Lower leg skin (tissue), 4 donors: ENCODE measurements at places on chromosomes 5 and 9. TPM values are rescaled to one million over a fixed set of nuclear protein-coding genes. Genes with fewer than 3 reads are reported as not detected.

Gene LMX1B
- total RNA-seq = 3.2 TPM

Gene KCNN2
- 0.17 TPM for total RNA-seq

Gene IQGAP2
- total RNA-seq = 3.5 TPM

Gene FNIP1
- 48.1 TPM for total RNA-seq

Gene HTR1A
- total RNA-seq = not detected

Gene FBXO10
- 4.3 TPM for total RNA-seq

Gene PCDHB4
- total RNA-seq = 2.3 TPM

Gene FOXD4L4
- total RNA-seq = not detected

DNA sequence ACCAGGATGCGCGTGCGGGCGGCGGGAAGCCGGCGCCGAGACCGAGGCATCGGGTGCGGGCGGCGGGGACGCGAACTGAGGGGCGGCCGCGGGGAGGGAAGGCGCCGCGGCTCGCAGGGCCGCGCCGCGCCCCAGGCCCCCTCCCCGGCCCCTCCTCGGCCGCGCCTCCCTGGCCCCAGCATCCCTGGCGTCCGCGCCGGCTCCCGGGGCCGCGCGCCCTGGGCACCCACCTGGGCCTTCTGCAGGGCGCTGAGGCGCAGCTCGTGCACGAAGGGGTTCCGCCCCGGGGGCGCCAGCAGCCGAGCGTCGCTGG, 324 bp downstream of the LPCAT1 start:
- no peak for DNase-seq

- no peak for DNase-seq
These were observed 27.6 kb downstream of the TLX3 start for GRCh38 chr5:171336521-171337209.

DNA sequence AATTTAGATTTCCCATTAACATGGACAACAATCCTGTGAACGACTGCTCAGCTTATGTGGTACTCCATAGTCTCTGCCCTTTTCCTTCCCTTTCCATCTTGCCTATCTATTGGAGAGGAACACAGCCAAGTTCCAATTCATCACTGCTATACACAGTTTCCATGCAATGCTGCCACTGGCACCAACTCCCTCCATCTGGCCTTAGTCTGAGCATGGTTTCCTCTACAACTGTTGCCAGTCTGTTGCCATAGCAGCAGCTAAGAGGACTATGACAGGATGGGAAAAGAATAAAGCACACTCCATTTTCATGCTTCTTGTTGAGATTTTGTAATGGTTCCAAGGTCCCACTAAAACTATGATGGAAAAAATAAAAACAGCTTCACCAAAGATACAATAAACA, 189.0 kb downstream of the HCN1 start:
- no peak for DNase-seq

- DNase-seq = no peak
These were observed 606.4 kb upstream of the CLINT1 start for GRCh38 chr5:158465086-158465972.

- no peak for DNase-seq
These were observed 59.5 kb downstream of the EGFLAM start for GRCh38 chr5:38317868-38318267.
